ENCODE measurements at places on chromosomes 1 and 21.
A peak's percentile ranks its signal among the peaks of the same experiment; 100 is the strongest.

- DNase-seq: no peak
These were observed 56.5 kb downstream of the IRF2BP2 start for GRCh38 chr1:234553240-234554188.

DNA sequence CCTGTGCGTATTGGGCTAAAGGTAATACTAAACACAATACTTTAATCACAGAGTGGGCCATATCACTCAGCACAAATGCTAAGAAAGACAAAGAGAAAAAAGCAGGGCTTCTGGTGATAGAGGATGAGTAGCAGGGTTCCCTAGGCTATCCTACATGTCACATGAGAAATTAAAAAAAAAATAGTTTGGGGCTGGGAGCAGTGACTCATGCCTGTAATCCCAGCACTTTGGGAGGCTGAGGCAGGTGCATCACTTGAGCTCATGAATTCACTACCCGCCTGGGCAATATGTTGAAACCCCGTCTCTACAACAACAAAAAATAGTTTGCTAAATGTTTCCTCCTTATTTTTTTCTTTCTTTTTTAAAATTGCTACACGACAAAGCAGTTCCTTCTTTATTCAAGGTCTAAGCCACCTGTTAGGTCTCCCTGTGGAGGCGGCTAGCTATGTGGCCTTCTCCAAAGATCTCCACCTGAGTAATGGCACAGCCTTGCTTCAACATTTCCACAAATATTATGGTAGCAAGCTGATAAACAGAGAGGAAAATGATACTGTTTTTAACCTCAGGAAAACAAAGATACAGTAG is 1.5 kb downstream of the ENSA start:
- no peak for DNase-seq

GRCh38 chr1:46603481-46603857 is 599 bp downstream of the MKNK1 start:
- DNase-seq: no peak

DNA sequence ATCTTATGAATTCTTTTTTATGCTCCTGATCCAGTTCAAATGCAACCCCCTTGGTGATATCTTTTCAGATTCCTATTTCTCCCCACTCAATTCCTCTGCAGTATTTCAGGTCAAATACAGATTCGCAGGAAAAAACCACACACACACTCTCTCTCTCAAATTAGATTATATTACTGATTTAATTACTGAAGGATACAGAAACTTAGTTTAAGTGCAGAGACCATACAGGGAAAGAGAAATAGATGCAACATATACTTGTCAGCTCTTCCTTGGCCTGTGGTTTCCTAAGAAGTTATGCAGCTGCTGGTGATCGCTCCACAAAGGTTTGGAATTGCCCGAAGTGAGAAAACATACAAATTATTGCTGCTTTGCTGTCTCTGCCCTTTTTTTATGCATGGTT is 400.9 kb downstream of the AGBL4 start:
- no peak for DNase-seq

- peak; percentile 50 for DNase-seq
These were observed at the start of gene AGMAT for GRCh38 chr1:15584489-15585363. Gene AGMAT, minus strand, starts transcription at chr1:15585051. Its CDS starts 84 bp downstream, at chr1:15584967.

DNA sequence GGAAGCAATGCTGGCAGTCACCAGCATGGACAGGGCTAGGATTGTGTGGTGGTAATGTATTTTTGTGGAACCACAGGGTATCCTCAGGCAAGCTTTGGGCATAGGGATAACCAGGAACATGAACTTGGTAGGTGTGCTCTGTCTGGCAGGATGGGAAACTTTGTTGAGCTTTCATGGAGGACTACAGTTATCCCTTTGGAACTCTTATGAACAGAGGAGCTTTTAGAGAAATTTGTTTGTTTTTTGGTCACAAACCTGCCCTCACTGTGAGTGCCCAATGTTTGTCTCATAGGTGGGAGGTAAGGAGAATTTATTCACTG is 54.4 kb downstream of the MACF1 start:
- no peak for DNase-seq

DNA sequence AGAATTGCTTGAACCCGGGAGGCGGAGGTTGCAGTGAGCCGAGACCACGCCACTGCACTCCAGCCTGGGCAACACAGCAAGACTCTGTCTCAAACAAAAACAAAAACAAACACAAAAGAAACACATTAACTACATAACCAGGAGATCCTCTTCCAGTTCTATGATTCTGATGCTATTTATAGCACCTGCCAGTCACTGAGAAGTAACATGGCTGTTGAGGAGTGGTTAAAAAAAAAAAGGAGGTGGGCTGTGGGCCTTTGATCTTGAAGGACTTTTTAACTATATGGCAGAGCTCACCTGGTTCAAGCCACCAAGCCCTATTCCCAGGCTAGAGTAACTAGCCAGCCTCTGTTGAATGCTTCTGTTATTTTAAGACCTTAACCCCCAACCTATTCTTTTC is 148.8 kb downstream of the ZBTB18 start:
- DNase-seq: no peak

GRCh38 chr1:224235813-224236493 is 52.9 kb downstream of the DEGS1 start:
- no peak for DNase-seq

GRCh38 chr21:35672313-35672712 is 388.0 kb downstream of the SETD4 start:
- no peak for DNase-seq

DNA sequence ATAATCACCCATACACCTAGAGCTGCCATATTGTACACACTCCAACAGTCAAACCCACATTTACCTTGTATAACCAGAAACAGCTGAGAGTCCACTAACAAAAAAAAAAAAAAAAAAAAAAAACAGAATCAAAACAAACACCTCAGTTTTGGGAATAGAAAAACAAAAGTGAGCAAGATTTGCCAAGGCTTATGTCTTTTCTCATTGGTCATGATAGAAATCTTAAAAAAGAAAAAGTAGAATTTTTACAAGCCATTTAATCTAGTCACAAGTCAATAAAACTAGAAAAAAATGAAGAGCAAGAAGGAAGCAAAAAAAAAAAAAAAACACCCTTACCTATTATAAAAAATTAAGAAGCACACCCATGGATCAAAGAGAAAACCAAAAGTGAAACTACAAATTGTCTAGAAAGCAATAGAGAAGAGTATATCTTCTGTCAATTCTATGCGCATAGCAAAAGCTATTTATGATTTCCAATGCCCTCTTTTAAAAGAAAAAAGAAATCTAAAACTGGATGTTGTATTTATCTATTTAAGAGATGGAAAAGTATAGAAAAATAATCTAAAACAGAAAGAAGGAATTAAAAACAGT is 113.2 kb upstream of the GALNT2 start:
- no peak for DNase-seq

DNA sequence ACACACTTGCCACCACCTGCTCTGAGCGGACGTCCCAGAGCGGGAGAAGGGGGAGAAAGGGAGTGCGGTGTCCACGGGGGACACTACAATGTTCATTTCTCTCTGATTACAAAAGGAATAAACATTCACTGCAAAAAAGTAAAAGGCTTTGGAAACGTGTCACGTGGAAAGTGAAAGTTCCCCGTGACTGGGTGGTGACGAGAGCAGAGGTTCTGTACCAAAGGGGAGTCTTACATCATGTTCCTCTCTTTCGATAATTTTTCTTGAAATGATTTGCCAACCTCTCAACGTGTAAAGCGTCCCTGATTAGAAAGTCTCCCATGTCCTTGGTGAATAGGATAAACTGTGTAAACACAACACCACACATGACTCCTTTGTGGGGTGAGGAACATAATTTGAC is 22.0 kb upstream of the PRDM15 start:
- no peak for DNase-seq

DNA sequence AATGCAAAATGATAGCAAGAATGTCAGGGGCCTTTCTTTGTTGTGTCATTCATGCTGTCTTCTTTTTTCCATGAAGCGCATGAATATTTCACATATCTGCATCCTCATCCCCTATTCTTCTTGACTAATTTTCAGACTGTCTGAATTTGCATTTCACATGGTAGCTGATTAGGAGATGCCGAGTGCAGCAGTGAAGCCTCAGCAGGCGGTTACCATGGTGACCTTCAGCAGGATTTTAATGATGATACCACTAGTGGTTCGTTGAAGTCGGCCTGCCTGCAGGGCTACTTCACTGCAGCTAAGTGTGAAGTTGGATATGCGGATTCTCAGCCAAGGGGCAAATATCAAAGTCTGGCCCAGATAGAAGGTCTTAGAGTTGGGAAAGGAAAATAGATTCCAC is 141.8 kb downstream of the NEK7 start:
- no peak for DNase-seq

- DNase-seq: peak; percentile 33
These were observed 1.4 kb downstream of the PINK1 start for GRCh38 chr1:20634594-20635084.

DNA sequence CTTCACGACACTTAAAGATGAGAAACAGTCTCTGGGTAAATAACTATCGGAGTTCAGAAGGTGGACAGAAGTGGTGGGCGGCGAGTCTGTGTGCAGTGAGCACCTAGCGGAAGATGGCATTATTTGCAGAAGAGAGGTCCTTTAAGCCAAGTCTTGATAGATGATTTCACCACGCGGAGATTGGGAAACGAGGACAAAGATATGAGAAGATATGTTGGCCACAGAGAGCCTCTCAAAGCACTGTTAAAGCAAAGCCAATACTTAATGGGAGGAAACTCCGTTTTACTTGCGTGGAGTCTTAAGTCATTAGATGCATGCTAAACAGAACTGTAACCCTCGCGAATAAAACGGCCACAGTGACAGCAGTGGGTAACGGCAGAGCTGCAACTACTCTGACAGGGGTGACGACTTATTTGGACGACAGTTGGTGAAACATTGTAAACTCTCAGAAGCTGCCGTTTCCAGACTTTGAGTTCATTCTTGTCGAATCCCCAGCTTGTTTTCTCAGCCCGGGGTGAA is 577 bp upstream of the CEP350 start:
- peak; percentile 10 for DNase-seq

DNA sequence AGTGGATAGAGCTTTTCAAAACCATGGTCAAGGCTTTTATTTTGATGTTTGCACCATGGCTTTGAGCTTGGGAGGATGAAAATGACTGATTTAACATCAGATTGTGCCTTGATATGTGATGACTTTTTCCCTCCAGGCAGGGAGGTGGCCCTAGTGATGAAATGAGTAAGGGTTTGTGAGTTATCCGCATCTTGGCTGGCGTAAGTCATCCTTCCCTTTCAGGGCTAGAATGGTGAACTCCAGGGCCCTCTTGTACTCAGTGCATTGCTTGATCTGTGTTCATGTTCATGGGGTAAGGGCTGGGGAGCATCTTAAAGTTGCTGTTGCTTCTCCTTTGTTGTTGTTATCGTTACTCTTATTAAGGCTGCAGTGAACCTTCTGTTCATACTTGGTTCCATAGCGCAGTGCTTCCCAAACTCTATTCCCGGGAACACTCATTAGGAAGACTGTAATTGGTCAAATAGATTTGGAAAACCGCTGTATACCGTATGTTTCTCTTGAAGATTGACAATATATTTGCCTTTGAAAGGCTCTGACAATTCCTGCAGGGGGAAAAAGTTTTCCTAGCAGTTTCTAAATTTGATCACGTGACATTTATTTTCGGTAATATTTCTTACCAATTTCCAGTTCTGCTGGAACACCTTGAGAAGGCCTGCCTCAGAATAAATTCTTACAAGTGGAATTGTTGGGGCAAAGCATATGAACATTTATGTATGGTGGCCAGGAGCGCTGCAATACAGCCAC is 23.1 kb downstream of the GPR137B start:
- DNase-seq: no peak

DNA sequence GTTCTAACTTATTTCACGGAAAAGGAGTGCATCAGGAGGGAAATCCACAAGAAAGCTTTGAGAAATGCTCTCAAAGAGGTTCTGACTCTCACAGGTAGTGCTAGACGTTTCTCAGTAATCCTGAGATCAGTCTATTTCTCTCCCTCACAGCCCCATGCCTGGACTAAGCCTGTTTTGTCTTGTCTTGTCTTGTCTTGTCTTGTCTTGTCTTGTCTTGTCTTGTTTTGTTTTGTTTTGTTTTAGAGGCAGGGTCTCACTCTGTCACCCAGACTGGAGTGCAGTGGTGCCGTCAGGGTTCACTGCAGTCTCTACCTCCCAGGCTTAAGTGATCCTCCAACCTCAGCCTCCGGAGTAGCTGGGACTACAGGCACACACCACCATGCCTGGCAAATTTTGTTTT is 133.3 kb upstream of the SGIP1 start:
- no peak for DNase-seq

- no peak for DNase-seq
These were observed 9.6 kb upstream of the SLC6A9 start for GRCh38 chr1:44040846-44041245.

GRCh38 chr21:45040157-45040711 is 34.1 kb upstream of the ADARB1 start:
- DNase-seq: no peak

- DNase-seq: no peak
These were observed 10.0 kb downstream of the TP53BP2 start for GRCh38 chr1:223835754-223836153.

DNA sequence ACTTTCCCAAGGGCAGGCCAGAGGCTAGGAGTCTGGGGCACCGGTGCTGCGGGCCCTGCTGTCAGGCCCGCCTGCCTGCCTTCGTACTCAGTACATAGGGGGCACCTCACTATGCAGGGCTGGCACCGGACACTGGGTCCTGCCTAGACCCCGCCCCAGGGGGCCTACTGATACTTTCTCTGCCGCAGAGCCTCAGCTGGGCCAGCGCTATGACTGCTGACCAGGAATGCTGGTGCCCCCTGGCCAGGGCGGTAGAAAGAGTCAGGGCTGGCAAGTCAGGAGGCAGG is 128.7 kb upstream of the VAMP3 start:
- no peak for DNase-seq

DNA sequence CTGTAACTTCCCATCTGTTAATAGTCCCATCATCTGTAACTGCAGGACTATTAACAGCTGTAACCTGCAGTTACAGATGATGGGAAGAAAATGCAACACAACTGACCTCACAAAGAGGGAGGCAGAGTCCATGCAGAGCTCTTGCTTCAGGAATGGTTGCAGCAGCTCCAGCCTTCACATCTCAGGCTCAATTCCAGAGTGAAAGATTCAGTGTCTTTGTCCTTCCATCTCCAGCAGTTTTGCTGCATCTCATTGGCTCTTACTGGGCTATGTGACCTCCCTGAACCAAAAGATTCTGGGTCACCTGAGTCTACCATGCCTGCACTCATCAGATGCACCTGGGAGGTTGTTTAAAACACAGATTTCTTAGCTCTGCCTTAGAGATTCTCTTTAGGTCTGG is 686.7 kb downstream of the MATN1 start:
- no peak for DNase-seq

GRCh38 chr1:150257624-150258585 is at the start of gene CA14:
Gene CA14, plus strand, starts transcription at chr1:150257774. Its CDS starts 355 bp downstream, at chr1:150258129.
- DNase-seq: no peak

- DNase-seq: no peak
These were observed 11.6 kb downstream of the STYXL2 start for GRCh38 chr1:167105271-167106118.

DNA sequence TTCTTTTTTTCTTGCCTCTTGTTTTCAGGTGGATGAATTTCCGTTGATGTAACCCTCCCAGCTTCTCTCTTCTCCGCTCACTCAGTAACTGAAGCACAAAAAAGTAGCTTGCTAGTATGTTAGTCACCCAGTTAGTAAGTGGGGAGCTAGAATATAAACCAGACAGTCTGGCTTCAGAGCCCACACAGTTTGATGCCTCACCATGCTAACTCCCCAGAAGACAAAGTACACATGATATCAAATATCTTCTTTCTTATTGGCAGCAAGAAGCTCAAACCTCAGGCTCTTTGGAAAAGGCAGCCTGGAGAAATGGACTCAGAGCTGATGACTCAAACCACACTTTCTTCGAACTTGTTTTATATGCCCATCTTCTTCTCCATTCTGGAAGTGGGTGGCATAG is 187.5 kb upstream of the PLXNA2 start:
- no peak for DNase-seq
